ENCODE measurements at places on chromosomes 3 and 15. TPM values are rescaled to one million over a fixed set of nuclear protein-coding genes. Genes with fewer than 3 reads are reported as not detected.

The SCG3 gene
- total RNA-seq: 1.7 TPM

The CCDC9B gene
- 55.6 TPM for total RNA-seq

The CHDH gene
- 126 TPM for total RNA-seq

The CHRD gene
- total RNA-seq: 0.53 TPM

The SH3GL3 gene
- not detected for total RNA-seq
